G401 (cell line): ENCODE measurements at places on chromosomes 12 and 14.
A peak's percentile ranks its signal among the peaks of the same experiment; 100 is the strongest.

- no peak for DNase-seq
Observed at GRCh38 chr12:33054371-33054770, 157.8 kb upstream of the PKP2 start.

- DNase-seq, result no peak
Observed at GRCh38 chr14:72636871-72637270, 257.0 kb downstream of the DPF3 start.

GRCh38 chr14:39861229-39861600 lies 429.0 kb upstream of the FBXO33 start:
- DNase-seq, result no peak

GRCh38 chr12:51524386-51524901 lies 66.6 kb upstream of the SCN8A start:
- no peak for DNase-seq

- peak; percentile 83 for DNase-seq
Observed at GRCh38 chr14:72904840-72905561, 11.1 kb upstream of the DPF3 start.

- no peak for DNase-seq
Observed at GRCh38 chr12:1843641-1844005, 23.3 kb downstream of the LRTM2 start.

GRCh38 chr12:113862590-113863454 lies 103.3 kb downstream of the RBM19 start:
- DNase-seq, result no peak

DNA sequence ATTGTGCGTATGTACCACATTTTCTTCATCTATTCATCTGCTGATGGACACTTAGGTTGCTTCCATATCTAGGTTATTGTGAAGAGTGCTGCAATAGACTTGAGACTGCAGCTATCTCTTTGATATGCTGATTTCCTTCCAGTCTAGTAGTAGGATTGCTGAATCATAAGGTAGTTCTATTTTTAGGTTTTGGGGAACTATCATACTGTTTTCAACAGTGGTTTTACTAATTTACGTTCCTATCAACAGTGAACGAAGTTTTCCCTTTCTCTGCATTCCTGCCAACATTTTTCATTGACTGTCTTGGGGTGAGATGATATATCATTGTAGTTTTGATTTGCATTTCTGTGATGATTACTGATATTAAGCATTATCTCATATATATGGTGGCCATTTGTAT lies 482.2 kb downstream of the SLC16A7 start:
- DNase-seq, result no peak

GRCh38 chr14:91980157-91980556 lies 32.7 kb upstream of the FBLN5 start:
- no peak for DNase-seq

- DNase-seq, result no peak
Observed at GRCh38 chr12:64729909-64730587, 29.2 kb downstream of the GNS start.

DNA sequence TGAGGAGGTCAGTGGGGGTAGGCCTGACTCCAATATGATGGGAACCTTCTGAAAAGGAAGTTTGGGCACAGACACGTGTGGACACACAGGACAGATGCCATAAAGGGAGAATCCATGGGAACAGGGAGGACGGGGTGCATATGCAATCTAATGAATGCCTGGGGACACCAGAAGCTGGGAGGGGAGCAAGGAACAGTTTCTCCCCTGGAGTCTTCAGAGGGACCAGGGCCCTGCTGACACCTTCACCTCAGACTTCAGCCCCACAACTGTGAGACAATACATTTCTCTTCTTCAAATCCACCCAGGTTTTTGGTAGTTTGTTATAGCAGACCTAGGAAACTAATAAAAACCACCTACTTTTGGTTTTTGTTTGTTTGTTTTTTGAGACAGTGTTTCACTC lies 35.2 kb upstream of the CLIP1 start:
- DNase-seq, result no peak

GRCh38 chr14:53902307-53902706 lies 54.3 kb downstream of the BMP4 start:
- DNase-seq, result no peak

DNA sequence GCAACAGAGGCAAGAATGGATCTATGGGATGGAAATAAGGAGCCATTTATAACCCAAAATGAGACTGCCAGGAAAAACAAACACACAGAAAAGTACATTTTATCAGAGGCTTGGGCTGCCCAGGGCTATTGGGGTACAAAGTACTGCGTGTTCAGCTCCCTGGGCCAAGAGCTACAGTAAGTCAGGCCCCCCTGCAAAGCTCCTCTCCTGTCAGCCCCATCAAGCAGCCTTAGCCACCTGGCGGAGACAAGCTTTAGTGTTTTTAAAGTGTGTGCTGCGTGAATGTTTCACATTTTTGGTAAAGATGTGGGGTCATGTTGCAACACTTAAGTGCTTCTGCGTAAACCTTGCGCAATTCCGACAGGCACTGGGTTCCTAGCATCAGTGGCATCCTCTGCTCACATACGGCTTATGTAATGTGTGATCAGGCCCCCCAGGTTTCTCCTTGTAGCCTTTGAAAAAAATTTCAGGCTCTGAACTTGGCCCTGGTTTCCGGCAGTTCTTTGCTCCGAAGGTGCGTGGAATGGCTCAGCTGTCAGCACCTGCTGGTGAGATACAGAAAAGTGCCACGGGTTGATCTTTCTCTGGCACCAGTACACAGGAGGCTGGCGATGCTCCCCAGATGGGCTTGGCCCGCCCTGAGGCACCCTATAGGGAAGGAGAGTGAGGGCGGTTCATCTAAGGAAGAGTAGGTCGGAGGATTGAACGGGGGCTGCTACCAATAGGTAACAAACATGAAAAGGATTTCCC lies 198.7 kb upstream of the EEA1 start:
- DNase-seq, result no peak

DNA sequence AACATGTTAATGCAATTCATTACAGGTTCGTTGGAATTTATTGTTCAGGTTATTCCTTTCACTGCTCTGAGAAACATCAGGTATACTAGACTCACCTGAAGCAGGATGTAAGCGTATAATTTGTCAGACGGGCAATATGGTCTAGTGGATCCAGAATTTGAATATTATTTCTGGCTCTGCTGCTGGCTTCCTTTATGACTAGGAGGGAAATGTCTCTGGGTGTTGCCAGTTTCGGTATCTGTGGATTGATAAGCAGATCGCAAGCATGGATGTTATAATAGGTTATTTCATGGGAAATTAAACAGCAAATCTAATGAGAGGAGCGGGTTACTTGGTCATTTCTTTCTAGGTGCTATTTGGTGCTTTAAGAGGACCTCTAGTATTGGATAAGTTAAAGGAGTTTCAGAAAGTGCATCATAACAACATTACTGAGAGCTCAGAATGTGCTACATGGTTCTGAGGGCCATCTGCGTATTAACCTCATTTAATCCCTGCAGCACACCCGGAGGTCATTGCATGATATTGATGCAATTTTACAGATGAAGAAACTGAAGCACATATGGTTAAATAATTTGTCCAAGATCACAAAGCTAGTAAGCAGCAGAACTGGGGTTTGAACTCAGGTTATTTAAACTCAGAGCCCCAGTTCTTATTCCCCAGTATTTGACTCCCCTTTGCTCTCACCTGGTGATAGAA lies 47.3 kb upstream of the BCAT1 start:
- DNase-seq, result no peak

GRCh38 chr14:94917041-94917600 lies 147.2 kb upstream of the GSC start:
- DNase-seq, result no peak

- DNase-seq, result no peak
Observed at GRCh38 chr12:119682639-119683252, 14.8 kb downstream of the PRKAB1 start.

DNA sequence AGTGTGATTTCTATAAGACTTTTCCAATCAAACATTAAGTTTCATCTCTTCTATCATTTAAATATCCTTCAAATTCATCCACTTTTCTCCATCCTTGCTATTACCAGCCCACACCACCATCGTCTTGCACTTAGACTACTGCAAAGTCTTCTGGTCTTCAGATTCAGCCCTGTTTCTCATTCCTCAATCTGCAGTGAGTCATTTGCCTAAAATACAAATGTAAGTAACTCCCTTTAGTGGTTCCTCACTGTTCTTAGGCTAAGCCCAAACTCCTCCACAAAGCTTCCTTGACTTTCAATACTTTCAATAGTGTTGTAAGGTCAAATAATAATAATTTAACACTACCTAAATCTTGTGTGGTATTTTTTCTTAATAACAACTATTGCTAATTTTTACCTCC lies 83.3 kb downstream of the PLEKHG7 start:
- no peak for DNase-seq

DNA sequence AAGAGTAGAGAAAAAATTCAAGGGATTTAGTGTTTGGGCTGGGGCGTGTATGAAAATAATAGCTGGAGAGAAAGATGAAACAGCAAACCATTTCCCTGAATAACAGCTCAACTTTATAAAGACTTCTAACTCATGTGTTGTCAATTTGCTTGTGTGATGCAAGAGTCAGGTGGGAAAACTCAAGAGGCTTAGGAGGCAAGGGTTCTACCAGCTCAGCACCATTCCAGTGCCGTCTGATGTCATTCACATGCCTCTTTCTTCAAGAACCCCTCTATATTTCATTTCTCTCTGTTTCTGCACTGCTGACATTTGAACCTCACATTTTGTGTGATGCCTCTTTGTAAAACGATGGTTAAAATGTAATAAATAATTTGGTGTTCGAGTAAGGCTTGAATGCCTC lies 192.2 kb downstream of the PRKD1 start:
- DNase-seq, result no peak

GRCh38 chr12:71297930-71298329 lies 140.1 kb upstream of the TSPAN8 start:
- no peak for DNase-seq

DNA sequence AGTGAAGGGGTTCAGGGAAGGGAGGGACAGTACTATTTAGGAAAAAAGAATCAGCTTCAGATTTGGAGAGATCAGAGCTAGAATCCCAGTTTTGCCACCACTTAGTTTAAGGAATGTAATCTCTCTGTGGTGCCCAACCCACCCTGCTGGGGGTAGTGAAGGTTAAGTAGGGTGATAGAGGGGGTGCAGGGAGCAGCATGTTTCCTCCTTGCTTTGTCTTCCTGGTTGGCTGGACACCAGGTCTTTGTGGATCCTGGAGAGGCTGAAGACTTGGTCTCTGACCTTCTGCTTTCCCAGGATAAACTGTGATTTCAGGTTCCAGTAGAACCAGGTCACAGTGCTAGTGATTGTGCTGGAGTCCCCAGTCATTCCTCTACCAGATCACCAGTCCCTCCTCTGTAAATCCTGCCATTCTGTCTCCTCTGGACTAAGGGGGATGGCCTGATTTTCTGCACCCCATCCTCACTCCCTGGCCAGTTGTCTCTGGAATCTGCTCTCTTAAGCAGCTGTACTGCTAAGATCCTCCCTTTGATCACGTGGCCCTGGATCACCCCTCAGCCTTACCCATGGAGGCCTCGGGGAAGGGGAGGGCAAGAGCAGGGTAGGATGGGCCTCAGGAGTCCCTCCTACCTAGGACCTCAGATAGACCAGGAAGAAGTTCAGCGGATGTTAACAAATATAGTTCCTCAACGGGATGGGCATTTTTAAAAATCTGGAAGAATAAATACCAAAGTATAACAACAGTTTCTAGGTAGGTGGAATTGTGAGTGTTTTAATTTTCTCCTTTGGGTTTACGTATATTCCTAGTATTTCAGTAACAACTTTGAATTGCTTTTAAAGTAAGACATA lies 3.1 kb downstream of the MAP3K12 start:
- peak; percentile 69 for DNase-seq

DNA sequence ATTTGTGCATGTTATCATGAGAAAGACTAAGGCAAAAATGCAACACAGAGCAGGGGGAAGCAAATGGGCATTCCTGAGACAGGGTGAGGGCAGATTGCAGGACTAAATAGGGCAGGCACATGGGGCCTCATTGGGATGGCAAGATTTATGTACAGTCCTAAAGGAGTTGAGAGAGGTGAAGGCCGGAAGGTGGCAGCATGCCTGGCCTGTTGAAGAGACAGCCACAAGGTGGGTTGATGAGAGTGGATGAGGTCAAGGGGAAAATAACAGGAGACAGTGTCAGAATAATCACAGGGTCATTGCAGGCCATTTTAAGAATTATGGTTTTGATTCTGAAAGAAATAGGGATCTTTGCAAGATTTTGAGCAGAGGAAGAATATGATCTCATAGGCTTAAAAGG lies 21.0 kb downstream of the PAH start:
- DNase-seq, result no peak

- DNase-seq, result peak; percentile 87
Observed at GRCh38 chr12:2783936-2784600, 10.7 kb upstream of the FKBP4 start.
